ENCODE measurements at places on chromosomes 12 and 14. TPM values are rescaled to one million over a fixed set of nuclear protein-coding genes. Genes with fewer than 3 reads are reported as not detected.
A peak's percentile ranks its signal among the peaks of the same experiment; 100 is the strongest.

DNA sequence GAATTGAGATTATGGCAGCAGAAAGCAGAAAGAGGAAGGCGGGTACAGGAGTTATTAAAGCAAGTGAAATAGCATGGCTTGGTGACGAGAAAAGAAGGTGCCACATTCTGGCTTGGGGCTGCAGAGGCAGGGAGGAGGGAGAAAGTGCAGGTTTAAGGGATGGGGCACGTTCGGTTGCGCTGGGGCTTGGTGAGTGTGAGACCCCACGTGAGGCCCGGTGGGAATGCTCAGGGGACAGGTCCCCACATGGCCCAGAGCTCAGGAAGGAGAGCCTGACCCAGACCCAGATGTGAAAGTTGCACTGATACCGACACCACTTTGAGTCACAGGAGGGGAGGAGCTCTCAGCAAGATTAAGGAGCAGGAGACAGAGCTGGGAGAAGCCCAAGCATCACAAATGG lies 187.1 kb downstream of the PIWIL1 start:
- no peak for DNase-seq

DNA sequence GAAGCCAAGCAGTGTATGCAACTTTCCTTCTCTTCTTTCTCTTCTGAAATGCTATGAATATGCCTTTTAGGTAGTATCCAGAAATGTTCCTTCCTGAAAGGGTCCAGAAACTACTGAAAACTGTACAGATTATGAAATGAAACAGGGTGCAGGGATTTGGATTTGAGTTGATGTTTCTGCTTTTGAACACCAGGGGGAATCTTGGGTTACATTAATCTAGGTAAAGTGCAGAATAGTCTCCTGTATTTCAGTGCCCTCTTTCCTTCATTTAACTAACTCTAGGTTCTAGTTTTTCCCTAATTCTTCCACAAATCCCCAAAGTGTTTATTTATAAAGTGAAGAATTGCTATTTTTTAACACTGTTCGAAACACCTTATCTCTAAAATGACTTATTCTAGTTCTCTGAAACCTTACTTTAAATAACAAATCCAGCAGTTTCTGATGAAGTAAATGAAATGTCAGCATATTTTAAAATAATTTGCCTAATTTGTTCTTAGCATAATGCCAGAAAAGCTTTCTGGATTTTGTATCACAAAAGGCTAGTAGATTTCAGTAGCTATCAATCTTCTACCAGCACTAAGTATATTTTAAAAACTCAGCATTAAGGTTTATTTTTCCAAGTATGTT lies 111.9 kb downstream of the LRRK2 start:
- DNase-seq = no peak

DNA sequence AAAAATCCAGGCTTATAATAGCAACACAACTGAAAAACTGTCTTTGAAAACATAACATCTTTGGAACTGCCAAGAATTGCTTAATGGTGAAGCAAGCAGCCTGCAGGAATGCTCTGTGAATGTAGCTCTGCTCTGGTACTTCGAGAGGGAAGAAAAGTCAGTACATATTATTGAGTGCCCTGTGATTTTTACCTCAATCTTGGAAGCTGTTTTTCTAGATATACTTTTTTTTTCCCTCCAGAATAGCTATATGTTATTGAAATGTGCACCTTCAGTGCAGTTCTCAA lies 508.1 kb downstream of the PCNX1 start:
- no peak for DNase-seq

DNA sequence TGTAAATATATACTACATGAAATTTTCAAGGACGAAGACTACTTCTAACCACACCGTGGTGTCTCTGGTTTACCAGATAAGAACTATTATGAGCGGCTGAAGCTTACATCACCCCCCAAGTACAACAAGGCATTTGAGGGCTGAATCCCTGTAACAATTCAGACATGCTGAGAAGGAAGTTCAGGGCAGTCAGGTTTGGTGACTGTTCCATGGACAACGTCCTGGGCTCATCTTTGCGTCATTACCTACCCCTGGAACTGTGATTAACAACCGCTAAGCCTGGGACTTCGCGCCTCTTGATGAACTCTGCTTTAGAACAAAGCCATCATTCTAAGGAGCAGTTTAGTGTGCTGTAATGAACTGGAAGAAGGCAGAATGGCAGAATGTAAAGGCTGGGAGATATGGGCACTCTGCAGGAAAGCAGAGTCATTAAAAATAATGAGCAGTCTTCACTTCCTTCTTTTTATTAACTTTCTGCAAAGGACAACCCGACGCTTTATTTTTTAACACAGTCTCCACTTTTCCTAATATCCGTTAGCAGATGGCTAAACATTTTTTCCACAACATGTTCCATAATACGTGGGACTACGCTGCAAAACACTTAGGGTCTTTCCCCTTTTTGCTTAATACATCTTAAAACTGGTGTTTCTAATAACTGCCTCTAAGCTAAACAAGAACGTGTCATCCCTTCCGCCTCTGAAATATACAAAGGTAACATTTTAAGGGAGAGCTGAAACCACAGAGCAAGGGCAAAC lies 263.2 kb downstream of the ADAMTS20 start:
- no peak for DNase-seq

DNA sequence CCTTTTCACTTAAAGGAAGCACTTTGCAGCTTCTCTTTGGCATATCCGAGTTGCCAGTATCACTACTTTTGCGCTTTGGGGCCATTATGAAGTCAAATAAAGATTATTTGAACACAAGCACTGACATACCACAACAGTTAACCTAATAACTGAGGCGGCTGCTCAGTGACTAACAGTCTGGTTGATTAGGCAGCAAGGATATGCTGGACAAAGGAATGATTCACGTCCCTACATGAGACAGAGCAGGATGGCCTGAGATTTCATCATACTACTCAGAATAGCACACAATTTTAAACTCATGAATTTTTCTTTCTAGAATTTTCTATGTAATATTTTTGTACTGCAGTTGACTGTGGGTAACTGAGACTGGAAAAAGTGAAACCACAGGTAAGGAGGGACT lies 56.9 kb upstream of the E2F7 start:
- no peak for DNase-seq

DNA sequence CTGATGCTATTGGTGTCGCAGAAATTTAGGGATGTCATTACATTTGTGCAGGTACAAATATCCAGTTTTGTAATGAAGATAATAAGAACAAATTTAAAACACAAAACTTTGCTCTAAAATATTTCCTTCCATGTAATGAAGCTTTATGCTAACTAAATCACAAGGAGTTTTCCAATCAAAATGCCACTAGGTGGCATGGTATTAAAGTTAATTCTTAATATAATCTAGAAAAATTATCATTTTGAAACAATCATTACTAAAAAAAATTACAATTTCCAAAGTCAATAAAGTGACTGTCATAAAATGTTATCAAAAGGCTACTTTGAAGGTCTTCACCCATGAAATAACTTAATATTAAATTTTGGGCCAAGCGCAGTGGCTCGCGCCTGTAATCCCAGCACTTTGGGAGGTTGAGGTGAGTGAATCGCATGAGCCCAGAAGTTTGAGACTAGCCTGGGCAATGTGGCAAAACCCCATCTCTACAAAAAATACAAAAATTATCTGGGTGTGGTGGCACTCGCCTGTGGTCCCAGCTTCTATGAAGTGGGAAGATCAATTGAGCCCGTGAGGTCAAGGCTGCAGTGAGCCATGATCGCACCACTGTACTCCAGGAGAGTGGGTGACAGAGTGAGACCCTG lies 77.4 kb downstream of the KIF21A start:
- DNase-seq = no peak

DNA sequence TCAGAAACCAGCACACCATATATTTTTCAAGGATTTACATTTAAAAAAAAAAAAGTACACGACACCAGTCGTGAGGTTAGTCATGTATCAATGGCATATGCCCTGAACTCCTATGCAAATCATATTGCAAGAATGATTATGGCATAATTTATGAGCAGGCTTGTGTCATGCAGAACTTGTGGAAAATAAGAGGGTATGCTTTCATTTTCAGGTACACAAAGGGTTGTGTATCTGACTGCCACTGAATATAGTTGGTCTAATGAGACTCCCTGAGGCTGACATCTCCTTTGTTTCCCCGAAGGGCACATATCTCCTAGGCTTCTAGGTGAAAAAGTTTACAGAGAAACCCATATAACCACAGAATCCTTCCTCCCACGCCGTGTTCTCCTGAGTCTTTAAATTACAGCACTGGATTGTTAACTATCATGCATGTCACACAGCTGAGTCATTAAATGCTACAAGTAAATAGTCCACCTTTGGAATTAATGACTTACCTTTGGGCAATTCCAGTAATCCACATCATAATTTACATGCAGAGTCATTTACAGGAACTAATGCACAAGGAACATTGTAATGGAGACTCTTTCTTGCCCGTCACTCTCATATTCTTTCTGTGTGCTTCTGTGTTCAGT lies 356.7 kb upstream of the DIO2 start:
- DNase-seq = peak; percentile 32

DNA sequence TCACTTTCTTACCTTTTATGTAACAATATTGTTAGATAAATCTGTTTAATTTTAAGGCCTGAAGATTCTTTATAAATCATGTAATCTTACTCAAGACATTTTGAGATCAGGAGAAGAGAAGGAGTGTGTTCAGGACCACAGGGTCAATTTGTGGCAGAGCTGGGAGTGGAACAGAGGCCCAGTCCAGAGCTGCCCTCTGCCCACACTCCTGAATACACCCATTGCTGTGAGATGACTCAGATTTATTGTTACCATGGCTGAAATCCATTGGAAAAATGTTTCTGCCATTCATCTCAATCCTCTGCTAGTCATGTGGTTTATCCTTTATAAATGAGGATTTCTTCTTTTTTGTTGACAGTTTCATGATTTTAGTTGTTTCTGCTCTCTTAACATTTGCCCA lies 100.5 kb upstream of the STXBP6 start:
- no peak for DNase-seq

DNA sequence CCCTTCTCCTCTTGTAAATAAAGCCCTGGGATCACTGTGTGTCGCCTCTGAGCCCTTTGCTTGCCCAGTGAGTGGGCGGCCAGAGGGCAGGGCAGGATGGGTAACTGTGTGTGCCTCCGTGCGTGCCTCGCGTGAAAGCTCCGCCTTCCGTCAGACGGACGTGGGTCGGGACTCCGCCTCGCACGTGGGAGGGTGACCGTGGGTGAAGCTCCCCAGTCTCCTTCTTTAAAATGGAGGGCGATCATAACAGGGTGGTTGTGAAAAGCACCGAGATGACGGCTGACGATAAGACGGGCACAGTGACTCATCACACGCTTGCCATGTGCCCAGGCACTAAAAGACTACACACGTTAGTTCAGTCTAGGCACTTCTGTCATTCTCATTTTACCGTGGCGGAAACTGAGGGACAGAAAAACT lies 9.2 kb downstream of the PHB2 start:
- peak; percentile 91 for DNase-seq

DNA sequence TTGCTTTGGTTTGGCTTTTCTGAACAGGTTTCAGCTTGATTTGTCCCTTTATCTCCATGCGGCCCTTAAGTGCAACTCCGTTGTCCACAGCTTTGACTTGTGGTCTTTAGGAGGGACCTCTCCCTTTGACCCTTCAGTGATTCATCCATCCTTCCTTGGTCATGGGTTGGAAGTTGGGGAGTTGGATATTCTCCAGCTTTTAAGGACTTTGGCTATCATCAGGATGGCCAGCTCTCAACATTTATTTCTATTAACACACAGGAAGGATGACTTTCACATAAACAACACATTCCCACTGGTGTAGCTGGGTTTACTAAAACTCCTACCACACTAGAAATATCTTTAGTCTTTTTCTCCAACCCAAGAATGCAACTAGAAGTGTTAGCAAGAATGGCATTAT lies 50.9 kb upstream of the E2F7 start:
- DNase-seq = no peak

GRCh38 chr14:20455355-20456300 lies 602 bp downstream of the APEX1 start:
- peak; percentile 8 for DNase-seq

GRCh38 chr12:58342736-58343135 lies 401.4 kb downstream of the ATP23 start:
- DNase-seq = no peak

DNA sequence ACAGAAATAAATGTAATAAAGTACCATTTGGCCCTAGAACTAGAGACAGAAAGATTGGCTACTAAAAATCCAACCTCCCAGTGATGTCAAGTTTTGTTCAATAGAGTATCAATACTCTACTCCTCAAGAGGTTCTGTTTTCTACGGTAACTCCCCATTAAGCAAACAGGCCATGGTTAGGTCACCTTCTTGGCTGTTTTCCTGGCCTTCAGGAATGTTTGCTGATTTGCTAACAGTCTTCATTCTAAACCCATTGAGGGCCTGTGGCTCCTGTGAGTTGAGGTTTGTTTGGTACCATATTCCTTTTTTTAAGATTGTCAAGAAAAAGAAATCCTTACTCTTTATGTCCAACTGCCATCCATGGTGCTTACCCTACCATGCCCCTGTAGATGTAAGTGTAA lies 1022.0 kb upstream of the TMEM132C start:
- no peak for DNase-seq

- DNase-seq = no peak
Measured at GRCh38 chr12:16072678-16073077, 161.5 kb downstream of the DERA start.

The MYF5 gene
- total RNA-seq = not detected

The WNT1 gene
- total RNA-seq = not detected

The PLCZ1 gene
- total RNA-seq = not detected

The STAC3 gene
- 3.1 TPM for total RNA-seq

The OR10AD1 gene
- total RNA-seq = not detected

The TAS2R7 gene
- total RNA-seq = not detected

The ACOT4 gene
- 3.1 TPM for total RNA-seq
